ENCODE measurements at places on chromosomes 12 and 14.

- no peak for DNase-seq
These were observed 37.6 kb upstream of the C14orf180 start for GRCh38 chr14:104541905-104542465.

DNA sequence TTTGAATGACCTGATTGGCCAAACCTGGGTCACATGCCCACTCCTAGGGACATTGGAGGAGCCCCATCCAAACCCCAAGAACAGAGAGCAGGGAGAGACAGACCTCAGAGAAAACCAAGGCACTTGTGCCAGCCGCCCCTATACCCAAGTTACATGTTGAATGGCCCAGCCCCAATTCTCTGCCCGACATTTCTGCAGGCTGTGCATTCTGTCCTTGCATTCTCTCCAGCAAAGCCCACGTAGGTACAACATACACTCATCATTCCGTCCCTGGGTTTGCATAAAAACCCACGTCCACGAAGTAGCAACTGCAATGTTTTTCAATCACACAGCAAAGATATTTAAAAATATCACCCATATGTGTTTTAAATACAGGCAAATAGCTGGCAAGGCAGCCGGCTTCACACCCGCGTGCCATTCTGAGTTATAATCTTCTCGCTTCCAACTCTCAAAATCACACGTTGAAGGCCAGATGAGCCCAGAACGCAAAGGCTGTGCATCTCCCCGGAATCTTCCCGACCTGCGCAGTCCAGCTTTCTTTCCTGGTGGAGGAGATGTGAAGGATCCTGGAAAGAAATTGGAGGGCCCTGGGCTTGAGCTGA, 91.7 kb upstream of the MYL2 start:
- no peak for DNase-seq

GRCh38 chr12:5969156-5969973, 24.3 kb upstream of the ANO2 start:
- no peak for DNase-seq

DNA sequence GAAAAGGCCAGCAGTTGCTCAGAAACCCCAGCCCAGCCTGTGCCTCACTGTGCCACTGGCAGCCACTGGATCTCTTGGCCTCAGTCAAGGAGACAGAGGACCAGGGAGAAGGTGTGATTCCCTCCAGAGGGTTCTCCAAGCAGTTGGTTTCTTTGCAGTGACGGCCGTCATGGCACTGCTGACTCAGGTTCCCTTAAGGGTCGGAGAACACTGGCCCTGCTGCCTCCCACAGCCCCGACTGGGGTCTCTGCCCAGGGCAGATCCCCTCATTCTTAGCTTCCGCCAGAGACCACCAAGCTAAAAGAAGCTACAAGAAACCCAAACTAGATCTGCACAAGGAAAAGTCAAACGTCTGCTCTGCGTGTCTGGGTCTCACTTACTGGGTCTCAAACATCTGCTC, 16.4 kb downstream of the TSPAN11 start:
- no peak for DNase-seq

DNA sequence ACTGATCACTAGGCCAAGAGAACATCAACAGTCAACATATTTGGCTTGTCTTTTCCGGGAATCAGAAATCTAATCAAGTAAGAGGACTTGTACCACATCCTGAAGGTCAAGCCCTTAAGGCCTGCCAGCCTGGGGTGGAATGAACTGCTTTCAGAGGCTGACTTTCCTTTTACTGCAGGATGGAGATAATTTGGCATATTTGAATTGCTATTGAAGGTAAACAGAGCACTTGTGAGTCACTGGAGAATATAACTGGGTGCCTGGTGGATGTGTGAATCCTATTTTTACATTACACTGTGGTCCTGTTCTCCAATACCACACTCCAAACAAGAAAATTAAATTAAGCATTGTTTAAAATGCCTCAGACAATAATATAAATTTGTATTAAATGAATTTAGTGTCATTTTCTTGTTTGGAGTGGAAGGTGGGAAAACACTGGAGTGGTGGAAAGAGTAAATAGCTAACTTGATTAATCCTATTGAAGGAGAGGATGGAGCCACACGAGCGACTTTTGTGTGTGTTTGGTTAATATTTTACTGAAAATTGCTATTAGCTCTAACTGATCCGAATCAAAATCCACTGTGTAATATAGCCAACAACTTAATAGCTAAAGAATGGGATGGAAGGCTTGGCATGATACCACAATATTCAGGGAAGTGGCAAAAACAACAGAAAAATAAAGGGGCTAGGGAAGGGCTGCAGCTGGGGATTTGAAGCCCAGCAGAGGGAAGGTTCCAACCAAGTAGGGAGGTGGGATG, 89.4 kb downstream of the OTX2 start:
- DNase-seq, result no peak

GRCh38 chr12:16346958-16347357, 487 bp upstream of the MGST1 start:
- no peak for DNase-seq

DNA sequence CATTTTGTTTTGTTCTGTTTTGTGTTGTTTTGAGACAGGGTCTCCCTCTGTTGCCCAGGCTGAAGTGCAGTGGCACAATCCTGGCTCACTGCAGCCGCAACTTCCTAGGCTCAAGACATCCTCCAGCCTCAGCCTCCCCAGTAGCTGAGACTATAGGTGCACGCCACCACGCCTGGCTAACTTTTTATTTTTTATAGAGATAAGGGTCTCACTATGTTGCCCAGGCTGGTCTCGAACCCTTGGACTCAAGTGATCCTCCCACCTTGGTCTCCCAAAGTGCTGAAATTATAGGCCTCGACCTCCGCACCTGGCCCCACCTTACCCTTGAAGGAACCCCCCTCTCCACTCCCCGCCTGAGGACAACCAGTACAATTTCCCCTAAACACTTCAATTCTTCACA, 7.5 kb upstream of the IFT81 start:
- no peak for DNase-seq

DNA sequence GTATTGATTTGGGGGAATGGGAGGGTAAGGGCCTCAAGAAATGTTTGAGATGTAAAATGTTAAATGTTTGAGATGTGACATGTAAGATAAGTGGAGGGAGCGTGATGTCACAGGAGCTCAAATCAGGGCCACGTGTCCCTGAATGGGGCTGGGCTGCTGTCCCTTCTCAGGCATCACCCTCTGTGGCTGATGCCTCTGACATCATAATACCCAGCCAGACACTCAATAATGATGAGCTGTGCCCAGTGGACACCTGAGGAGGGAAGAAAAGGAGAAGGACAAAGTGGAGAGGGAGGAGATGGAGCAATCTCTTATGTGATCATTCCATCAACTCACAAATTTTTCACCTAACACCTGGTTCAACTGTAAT, 120.8 kb downstream of the SAMD4A start:
- no peak for DNase-seq

GRCh38 chr14:36096090-36096489, 80.4 kb downstream of the PTCSC3 start:
- DNase-seq, result no peak

DNA sequence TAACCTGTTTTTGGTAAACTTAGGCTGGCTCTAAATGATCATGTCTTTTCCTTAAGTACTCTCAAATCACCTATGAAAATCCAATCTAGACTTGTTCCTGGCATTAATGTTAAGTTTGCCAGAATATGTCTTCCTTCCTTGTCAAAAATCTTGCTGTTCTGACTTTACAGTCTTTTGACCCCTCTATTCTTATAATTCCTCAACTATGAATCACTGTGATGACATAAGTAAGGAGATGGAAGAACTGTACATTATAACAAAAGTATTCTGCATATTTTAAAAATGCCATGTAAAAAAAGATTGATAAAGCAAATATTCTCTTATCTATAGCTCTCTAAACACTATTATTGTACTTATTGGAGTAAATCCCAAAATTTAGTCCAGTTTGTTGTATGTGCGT, 51.4 kb upstream of the BAZ1A start:
- DNase-seq, result no peak

DNA sequence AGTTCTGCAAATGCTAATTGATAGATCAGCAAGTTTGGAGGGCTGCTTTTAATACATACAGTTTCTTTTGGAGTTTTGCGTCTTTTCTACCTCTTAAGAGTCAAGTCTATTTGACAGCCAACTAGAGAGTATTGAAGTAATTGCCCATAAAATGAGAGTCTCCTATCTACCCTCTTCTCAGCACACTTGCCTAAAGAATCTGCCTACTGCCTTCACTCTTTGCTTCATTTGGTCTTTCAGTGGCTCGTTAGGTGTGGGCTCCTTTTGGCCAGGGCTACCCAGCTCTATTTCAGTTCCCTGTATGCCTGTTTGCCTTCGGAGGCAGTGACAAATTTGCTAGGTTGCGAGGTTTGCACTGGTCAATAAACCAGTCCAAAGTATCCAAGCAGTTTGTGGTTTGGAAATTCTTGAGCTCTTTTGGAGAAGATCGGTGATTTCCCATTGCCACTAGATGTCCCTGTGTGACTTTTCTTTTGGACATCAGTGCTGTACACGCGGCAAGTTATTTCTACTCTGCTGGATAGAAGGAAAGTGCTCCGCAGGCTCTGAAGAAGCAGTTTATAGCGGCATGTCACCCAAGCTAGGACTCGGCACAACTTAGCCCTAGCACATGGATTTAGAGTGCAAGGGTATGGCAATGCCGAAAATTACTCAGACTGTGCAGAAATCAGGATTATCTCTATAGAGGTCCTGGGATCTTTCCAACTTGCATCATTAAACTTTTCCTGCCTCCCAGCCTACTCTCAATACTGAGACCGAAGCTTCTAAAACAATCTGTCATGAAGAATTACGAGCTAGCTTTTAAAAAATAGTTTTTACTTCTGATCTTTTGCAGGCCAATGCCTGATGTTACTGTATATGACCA, 38.6 kb downstream of the MGST1 start:
- no peak for DNase-seq

GRCh38 chr12:68855771-68856170, 47.8 kb downstream of the MDM2 start:
- no peak for DNase-seq

DNA sequence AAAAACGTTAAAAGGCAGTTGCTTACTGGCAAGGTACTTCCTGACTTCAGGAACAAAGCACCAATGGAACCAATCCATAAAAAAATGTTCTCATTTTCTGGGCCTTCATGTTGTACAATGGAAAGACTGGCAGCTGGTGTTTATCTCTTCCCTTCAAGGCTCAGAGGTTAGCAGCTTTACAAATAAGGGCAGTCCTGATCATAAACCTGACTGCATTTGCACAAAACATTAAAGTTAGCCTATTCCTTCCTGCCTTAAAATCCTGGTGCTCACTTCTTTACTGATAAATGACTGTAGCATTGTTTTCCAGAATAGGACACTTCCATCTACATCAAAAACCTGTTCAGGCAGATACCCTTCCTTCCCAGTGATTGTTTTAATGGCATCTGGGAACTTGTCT, 19.2 kb downstream of the IL26 start:
- DNase-seq, result no peak

DNA sequence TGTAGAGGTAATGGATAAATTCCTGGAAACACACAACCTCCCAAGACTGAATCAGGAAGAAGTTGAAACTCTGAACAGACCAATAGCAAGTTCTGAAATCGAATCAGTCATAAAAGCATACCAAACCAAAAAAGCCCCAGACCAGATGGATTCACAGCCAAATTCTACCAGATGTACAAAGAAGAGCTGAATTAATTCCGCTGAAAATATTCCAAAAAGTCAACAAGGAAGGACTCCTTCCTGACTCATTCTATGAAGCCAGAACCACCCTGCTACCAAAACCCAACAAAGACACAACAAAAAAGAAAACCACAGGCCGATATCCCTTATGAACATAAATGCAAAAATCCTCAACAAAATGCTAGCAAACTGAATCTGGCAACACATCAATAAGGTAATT, 81.5 kb downstream of the SLC38A4 start:
- no peak for DNase-seq

DNA sequence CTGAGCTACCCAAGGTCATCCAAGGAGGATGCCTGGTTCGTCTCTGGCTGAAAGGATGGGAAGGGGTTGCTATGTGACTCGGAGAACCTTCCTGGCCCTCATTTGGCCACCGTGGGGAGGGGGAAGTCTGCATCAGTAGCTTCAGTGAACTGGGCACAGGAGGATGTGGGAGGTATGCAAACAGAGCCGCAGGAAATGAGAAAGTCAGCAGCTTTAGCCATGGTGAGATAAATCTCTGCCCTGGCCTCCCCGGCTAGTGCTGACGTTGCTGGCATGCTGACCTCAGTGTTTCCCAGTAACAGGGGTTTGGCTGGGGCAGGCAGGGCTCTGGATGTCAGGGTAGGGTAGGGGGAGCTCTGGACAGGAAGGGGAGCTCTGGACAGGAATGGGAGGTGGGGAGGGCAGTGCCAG, 2.3 kb upstream of the CEBPE start:
- no peak for DNase-seq

- no peak for DNase-seq
These were observed 221.7 kb upstream of the NOS1 start for GRCh38 chr12:117583092-117583491.

GRCh38 chr12:124352257-124352656, 57.4 kb downstream of the RFLNA start:
- DNase-seq, result no peak

DNA sequence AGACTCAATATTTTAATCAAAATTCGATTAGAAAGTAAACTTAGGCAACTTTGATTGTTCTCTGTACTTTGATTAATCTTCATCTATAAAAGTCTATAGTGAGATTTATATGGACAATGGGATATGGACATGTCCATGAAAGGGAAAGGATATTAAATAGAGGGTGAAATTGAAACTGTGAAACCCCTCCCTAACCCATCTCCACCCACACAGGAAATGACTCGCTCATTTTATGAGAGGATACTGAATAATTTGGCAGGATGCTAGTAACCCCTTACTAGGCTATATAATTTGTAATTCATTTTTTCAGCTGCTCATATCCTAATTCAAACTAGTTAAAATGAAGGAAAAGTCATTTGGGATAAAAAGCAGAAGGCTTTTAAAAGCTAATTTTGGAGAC, 328.0 kb upstream of the ATP2B1 start:
- DNase-seq, result no peak

- no peak for DNase-seq
These were observed 126.9 kb upstream of the KRAS start for GRCh38 chr12:25377469-25378177.

DNA sequence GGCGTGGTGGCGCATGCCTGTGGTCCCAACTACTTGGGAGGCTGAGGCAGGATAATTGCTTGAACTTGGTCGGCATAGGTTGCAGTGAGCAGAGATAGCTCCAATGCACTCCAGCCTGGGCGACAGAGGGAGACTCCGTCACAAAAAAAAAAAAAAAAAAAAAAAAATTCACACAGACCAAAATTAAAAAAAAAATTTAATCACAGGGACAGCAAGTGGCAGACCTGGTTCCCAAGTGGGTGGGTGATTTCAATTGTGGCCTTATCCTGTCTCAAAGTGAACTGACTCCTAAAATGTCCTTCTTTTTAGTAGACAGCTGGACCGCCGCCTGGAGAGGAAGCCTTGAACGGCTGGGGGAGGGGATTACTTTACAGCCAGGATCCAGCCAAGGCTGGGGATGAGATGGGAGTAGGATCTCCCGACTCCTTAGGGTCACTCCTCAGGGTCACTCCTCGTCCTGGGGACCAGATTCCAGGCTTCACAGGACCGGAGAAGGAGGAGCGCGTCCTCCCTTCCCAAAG, 1.5 kb upstream of the KCNH3 start:
- no peak for DNase-seq
